AG09319 (cell line): ENCODE measurements at places on chromosomes 3 and 15.
A peak's percentile ranks its signal among the peaks of the same experiment; 100 is the strongest.

GRCh38 chr15:35290301-35290721 lies 205.2 kb upstream of the NANOGP8 start:
- DNase-seq = no peak

- DNase-seq = no peak
These were observed 108.0 kb downstream of the FBN1 start for GRCh38 chr15:48537271-48538113.

DNA sequence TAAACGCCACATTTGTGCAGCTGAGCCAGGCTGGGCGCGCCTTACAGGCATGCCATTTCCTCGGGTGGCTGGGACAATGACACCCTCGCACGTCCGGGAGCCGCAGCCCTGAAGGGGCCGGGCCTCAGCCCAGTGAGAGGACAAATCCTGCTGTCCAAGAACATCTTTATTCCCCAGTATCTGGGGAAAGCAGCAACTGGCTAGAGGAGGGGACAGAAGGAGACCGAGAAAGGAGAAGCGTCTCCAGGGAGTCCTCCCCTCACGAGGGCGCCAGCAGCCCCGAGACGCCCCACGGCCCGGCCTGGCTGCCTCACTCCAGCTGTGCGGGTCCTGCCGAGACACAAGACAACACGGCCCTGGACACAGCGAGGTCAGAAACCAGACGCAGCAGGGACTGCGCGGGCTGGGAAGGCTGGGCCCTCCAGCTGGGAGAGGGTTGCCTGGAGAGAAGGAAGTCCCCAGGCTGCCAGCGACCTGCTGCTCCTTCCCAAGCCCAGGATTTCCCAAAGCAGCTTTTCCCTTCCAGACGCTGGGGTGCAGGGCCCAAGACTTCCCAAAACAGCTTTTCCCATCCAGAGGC lies 130.2 kb downstream of the CHSY1 start:
- peak; percentile 37 for DNase-seq

- DNase-seq = no peak
These were observed 99.7 kb downstream of the TCF12 start for GRCh38 chr15:57018151-57018550.

DNA sequence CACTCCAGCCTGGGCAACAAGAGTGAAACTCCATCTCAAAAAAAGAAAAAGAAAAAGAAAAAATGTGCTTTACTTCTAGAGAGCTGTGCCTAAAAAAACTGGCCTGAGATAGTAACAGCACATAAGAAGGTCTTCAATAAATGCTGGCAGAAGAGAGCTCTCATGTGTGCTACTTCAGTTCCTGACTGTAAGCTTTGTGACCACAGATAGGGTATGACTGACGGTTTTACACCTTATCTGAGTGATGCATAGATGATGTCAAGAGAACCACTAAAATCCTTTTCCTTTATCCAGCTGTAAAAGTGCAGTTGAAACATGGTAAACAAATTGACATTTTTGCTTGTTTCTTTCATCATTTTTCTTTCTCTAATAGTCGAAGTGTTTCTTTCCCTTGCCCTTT lies 127.9 kb downstream of the C3orf70 start:
- DNase-seq = no peak

GRCh38 chr15:84880822-84881519 lies 3.5 kb upstream of the SLC28A1 start:
- no peak for DNase-seq

- DNase-seq = peak; percentile 18
These were observed 779.1 kb downstream of the MECOM start for GRCh38 chr3:168884353-168884903.

GRCh38 chr3:34277110-34277509 lies 478.7 kb downstream of the PDCD6IP start:
- DNase-seq = no peak

GRCh38 chr3:45599424-45599886 lies 4.9 kb downstream of the LIMD1 start:
- no peak for DNase-seq

GRCh38 chr3:24628523-24629258 lies 134.0 kb upstream of the THRB start:
- DNase-seq = no peak

DNA sequence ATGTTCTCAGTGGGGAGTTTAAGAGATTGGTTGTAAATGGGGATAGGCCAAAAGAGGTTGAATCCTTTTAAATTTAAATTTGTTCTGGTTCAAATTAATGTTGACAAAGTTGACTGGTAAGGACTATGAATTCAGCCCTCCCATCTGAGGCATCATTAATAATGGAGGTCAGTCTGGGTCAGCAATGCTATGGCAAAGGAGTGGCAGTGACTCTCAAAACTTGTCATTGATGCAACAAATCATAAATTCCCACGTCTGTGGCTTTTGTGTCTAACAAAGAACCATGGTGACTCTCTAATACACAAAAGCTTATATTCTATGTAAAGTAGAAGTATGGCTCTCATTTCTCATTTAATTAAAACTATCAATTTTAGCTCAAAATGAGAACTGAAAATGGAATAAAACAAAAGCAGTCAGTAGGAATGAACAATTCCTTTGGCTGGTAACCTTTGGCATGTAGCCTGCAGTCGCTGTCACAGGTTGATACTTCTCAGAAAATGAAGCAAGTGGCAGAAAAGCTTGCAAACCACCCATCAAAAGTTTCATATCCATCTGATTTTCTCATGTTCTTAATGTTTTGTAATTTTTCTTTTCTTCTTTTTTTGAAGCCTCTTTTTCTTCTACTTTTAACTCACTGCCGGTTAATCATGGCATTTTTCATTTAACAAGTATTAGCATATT lies 12.2 kb upstream of the ZBED2 start:
- no peak for DNase-seq

GRCh38 chr15:82304778-82305090 lies 42.1 kb downstream of the SAXO2 start:
- DNase-seq = no peak
